ENCODE measurements at places on chromosomes 6 and 20.

DNA sequence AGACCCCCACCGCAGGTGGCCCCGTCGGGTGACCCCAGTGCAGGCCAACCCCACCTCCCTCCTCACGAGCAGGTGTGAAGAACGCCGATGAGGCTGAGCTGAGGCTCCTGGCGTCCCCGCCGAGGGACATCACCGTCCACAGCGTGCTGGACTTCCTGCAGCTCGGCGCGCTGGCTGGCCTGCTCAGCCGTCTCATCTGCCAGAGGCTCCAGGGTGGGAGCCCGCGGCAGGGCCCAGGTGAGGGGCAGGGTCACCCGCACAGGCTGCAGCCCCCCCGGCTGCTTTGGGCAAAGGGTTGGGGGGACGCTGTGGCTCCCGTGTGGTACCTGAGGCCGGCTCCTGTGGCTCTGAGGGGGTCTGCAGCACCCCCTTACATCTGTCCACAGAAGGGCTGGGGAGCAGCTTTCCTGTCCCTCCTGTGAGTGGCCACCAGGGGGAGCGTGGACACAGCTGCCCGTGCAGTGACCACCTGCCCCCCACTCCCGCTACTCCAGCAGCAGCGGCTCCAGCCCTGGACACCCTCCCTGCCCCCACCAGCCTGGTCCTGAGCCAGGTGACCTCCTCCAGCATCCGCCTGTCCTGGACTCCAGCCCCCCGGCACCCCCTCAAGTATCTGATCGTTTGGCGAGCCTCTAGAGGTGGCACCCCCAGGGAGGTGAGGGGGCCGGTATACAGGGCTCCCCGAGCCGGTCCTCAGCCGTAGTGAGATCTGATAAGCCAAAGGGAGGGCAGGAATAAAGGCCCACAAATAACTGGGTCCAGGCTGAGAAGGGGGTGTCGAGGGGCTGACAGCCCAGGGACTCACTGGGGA, 16.5 kb downstream of the COL20A1 start:
- no peak for DNase-seq

DNA sequence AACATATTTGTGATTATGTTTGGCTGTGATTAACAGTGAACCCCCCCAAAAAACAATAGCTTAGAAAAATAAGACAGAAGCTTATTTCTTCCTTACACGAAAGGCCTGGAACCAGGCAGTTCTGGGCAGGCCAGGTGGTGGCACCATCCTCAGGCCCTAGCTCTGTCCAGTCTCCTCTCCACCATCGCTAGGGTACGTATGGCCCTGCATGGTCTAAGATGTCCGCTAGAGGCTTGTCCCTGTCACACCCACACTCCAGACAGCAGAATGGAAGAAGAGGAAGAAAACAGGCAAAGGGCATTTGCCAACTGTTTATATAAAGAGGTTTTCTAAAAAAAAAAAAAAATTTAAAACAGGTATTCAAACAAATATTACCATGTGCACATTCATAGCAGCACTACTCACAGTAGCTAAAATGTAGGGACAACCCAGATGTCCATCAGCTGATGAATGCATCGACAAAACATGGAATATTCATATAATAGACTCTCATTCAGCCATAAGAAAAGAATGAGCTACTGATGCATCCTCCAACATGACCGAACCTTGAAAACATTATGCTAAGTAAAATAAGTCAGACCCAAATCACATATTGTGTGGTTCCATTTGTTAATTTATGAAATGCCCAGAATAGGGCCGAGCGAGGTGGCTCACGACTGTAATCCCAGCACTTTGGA, 6.7 kb downstream of the TGM3 start:
- no peak for DNase-seq

- no peak for DNase-seq
Observed at GRCh38 chr6:47977314-47977713, 133.7 kb downstream of the PTCHD4 start.

- no peak for DNase-seq
Observed at GRCh38 chr6:122432816-122433215, 33.4 kb downstream of the HSF2 start.

- no peak for DNase-seq
Observed at GRCh38 chr6:79461205-79461604, 76.0 kb downstream of the LCA5 start.

- no peak for DNase-seq
Observed at GRCh38 chr6:170441316-170441715, 111.8 kb downstream of the PSMB1 start.

DNA sequence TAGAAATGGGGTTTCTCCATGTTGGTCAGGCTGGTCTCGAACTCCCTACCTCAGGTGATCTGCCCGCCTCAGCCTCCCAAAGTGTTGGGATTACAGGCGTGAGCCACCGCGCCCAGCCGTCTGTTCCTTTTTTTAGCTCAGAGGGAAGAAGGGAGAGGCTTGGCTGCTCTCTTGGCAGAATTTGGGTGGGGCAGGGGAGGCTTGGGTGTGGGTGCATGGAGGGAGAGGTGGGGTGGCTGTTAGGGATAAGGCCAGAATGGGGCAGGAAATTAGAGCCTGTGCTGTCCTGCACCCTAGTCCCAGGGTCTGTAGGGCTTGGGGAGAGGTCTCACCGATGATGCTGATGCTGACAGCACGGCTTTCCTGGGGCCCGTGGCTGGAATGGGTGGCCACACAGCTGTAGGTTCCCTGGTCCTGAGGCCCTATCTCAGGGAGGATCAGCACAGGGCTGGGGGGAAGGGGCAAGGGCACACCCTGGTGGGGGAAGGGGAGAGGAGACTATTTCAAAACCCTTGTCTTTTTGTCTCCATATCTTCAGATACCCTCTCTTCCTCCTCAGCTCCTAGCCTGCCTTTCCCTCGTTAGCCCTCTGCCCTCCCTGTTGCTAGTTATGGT, 2.0 kb downstream of the AGER start:
- DNase-seq = no peak

DNA sequence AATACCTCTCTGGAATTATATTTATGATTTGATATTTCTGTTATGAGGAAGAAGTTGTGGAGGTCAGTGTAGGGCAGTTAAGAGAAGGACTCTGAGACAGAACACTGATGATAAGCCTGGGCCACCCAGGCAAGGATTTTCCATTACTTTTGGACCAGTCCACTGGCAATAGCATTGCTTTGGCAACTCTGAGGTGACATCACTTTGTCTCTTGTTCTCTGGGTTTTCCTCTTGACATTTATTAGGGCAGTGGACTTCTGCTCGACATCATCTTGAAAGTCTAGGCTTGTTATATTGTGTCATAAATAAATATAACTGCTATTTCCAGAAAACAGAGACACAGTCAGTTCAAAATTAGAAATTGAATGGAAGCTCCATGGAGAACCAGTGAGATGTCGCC, 268.0 kb downstream of the SMOC2 start:
- no peak for DNase-seq

DNA sequence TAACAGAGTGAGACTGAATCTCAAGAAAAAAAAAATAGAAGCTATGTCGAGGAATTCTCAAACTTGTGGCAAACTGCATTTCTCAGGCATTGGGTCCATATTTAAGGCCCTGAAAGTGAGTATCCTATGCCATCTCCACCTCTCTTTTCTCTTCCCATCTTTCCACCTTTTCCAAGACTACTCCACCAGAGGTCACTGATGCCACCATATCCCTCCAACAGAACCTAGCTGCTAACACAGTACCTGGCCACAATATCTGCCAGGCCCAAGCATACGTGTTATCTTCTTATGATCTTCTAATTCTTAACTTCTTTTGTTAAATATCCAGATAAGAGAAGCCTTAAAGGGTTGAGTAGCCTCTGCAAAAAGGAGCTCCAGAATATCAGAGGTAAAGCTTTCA, 8.2 kb upstream of the ADGRF4 start:
- no peak for DNase-seq

DNA sequence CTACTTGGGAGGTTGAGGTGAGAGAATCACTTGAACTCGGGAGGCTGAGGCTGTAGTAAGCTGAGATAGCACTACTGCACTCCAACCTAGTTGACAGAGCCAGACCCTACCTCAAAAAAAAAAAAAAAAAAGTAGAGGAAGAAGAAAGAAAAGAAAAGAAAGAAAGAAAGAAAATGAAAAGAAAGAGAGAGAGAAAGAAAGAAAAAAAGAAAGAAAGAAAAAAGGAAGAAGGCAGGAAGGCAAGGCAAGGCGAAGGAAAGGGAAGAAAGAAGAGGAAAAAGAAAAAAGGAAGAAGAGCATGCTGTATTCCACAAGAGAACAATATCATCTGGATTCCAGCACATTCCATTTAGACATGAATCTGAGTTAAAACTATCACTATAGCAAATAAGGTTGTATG, 3.8 kb downstream of the GCM1 start:
- no peak for DNase-seq

- no peak for DNase-seq
Observed at GRCh38 chr6:28537509-28538140, 11.9 kb downstream of the GPX5 start.

DNA sequence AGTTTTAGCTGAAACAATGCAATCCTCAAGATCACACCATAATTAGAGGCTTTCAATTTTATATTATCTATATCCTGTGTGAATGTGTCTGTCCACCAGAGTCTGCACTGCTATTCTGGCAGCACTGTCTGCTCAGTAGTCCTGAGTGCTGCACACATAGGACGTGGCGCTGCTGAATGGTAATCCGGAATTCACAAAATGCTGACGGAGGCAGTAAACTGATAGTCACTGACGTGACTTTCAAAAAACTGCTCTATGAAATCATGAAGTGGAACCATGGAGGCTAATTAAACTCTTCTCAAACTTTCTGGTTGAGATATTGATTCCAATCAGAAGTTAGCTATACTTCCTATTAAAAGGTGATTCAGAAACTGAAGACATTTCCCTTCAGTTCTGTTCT, 190.8 kb upstream of the NOX3 start:
- no peak for DNase-seq

DNA sequence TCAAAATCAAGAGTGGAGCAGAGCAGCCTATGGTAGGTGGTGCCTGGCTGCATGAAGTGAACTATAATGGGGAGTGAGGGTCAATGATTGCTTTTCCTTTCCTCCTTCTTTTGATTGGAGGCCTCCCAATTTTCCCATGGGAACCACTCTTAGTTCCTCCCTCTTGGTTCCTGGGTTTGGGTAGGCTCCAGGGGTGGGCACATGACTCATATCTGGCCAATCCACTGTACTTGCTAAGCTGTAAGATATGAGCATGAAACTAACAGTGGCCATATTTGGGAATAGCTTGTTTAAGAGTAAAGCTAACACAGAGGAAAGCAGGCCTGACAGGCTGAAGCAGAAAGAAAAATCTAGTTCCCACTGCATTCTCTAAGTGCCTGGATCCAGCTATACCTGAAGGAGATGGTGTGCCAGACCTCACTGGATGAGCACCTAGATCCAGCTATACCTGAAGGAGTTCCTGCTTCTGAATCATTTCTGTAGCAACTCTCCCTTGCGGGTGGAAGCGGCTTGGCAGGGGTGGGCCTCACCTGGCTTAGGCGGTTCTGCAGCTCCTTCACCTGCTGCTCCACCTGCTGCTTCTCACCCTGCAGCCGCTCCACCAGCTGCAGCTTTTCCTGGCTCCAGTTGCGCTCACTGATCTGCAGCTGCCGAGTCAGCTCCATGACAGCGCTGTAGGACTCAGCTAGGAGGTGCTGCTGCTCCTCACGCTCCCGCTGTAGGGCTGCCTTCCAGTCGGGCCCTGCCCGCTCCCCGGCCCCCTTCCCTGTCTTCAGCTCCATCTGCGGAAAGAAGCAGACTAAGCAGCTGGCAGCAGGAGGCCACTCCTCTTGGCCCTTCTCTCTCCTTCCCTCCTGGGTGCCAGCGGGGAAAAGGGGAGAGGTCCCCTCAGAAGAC, 29.0 kb upstream of the DSN1 start:
- DNase-seq = no peak

DNA sequence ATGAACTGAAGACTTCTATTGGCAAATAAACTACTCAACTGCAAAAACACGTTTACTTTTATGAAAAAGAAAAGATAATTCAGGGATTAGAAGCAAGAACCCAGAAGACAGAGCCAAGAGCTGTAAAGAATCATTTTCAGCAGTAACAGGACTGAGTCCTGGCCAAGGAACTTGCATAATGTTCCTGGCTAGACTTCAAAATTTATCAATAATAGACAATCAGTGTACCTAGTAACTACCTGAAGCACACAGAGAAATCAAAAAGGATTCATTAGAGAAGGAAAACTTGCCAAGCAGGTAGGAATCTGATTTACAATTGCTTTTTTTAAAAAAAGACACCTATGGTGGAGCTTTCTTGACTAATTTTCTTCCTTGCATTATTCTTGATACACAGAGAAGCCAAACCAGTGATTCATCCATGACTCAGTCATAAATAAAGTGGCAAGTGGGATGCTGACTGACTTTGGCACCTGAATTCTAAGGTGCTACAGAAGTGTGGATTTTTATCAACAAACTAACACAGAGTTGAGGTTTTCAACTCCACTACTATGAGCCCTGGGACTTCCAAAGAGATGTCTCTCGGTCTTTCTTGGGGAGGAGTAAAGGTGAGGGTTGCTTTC, 281.3 kb downstream of the BMP7 start:
- no peak for DNase-seq

GRCh38 chr6:20362623-20363022, 39.1 kb upstream of the E2F3 start:
- no peak for DNase-seq

DNA sequence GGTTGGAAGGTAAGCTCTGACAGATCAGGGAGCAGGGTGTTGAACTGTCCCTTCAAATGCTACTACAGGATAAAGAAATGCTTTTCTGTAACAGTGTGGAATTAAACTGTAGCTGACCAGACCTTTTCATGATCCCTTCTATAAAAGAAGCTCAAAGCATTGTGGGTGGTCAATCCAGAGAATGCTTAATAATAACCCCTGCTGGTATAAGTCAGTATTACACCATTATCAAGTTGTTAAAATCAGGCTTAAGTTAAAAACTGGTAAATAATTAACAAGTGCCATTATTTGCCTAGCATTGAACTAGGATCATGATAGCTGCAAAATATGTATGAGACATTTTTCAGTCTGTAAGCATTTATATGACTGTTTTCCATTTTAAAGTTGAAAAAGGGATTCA, 468.9 kb downstream of the PKHD1 start:
- no peak for DNase-seq

DNA sequence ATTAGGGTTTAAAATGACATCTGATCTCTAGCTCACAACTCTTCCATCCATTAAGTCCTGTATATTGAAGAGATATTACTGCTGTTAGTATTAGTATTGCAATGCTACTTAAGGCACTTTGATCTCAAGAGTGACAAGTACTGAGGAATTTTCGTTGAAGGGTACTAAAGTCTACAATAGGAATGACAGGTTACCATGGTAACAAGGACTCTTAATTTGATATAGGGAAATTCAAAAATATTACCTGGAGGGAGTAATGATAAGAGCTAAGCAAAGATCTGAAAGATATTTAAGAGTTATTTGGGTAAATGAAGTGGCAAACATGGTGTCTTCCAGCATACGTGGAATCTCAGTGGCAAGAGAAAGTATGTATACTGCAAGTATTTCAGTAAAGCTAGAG, 518.0 kb upstream of the SLC35B3 start:
- DNase-seq = no peak

DNA sequence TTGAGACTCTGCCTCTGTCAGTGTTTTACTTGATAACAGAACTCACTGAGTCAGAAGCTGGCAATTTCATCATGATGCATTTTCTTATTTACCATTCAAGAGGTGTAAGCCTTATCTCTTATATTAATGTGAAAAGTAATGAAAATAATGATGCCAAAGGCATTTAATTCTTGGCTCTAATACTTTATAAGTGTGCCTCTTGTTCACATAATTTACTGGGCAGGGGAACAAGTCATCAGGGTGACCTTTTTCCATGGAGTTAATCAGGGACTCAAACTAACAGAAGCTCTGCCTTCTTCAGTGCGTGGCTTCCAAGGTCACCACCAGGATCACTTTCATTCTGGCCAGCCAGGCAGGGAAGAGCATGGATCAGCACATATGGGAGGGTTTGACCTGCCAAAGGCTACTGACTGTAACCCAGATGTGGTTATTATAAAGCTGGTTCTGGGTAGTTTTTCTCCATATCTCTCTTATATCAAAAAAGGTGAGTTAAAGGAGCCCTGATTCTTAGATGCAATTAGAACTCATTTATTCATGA, 5.2 kb upstream of the PLCB1 start:
- no peak for DNase-seq

Measured in NCI-H510A (cell line).